ENCODE measurements at places on chromosomes 1 and 21.

DNA sequence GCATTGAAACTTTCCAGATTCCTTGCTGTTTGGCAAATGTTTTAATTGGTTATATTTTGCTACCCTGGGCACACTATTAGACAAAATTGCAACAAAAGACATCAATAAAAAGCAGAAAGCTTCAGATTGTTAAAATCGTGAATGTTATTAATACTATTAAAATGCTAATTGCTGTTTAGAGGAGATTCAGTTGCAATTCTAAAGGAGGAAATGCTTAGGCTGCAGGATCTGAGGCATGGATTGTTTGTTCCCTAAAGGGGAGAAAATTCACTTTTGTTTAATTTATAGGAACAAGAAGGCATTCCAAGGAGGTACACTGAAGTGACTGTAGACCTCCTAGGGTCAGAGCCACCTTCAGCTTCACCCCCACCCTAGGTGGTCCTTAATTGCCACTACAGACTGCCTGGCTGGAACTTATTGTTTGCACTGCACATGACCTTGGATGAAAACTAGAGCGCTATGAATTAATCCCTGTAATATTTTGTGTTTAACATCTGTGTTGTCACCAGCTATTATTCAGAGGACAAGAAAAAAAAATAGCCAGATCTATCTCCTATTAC lies 1266.9 kb upstream of the ADGRL2 start:
- DNase-seq, result no peak

GRCh38 chr1:246297279-246298265 lies 209.5 kb downstream of the SMYD3 start:
- peak; percentile 9 for DNase-seq

DNA sequence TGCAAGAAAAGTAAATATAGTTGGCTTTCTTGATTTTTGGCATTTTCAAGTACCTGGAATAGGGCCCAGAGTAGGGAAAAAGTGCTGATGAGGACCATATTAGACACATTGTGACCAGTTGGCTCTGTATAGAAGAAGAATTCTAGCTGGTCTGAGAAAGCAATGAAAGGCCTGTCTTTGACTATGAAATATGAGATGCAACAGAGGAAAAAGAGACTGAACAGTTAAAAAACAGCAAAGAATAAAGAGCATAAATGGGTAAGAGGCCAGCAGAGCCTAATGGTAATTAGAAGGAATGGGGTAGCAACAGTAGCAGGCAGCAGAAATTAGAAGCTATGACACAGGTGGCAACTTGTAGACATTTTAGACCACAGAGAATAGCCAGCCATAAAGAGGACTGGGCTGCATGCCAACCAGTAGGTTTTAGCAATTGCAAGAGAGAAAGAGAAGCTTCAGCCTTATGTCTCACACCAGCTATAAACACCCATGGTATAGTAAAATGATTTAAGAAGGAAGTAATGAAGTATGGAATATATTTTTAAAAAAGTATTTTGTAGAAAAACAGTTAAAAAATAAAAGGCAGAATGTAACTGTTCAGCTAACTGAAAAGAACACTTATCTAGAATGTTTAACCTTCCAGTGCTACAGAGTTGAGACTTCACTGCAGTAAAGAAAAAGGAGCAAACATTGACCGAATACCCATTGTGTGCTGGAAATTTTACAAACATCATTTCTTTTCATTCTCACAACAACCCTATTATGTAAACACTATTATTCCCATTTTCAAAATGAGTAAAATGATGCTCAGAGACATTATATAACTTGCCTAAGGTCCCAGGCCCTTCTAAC lies 114.1 kb downstream of the LHX4 start:
- DNase-seq, result peak; percentile 99

GRCh38 chr1:44822131-44822701 lies 13.9 kb downstream of the BTBD19 start:
- no peak for DNase-seq

DNA sequence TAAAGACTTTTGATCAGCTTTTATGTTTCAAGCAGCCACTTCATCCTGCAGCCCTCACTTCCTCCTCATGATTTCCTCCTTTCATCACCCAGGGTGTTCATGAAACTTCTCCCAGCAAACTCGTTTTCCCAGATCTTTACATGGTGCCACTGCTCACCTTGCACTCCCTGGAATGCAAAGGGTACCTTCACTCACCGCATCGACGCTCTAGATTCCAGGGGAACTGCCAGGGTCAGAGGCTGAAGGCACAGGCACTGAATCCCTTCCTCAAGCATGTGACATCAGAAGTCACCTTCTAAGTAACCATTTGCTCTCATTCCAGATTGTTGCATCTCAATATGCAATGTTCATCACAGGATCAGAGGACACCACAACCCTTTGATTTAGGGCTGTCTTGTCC lies 82.8 kb downstream of the PRKAB2 start:
- no peak for DNase-seq

DNA sequence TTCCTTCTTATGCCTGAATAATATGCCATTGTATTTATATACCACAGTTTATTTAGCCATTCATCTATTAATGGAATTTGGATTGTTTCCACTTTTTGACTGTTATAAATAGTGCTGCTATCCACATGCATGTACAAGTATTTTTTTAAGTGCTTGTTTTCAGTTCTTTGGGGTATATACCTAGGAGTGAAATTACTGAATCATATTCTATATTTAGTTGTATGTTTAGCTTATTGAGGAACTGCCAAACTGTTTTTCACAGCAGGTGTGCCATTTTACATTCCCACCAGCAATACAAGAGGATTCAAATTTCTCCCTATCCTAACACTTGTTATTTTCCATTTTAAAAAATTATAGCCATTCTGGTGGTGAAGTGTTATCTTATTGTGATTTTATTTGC lies 7.6 kb upstream of the HJV start:
- DNase-seq, result no peak

GRCh38 chr1:21491488-21492355 lies 17.5 kb upstream of the ALPL start:
- DNase-seq, result peak; percentile 47

DNA sequence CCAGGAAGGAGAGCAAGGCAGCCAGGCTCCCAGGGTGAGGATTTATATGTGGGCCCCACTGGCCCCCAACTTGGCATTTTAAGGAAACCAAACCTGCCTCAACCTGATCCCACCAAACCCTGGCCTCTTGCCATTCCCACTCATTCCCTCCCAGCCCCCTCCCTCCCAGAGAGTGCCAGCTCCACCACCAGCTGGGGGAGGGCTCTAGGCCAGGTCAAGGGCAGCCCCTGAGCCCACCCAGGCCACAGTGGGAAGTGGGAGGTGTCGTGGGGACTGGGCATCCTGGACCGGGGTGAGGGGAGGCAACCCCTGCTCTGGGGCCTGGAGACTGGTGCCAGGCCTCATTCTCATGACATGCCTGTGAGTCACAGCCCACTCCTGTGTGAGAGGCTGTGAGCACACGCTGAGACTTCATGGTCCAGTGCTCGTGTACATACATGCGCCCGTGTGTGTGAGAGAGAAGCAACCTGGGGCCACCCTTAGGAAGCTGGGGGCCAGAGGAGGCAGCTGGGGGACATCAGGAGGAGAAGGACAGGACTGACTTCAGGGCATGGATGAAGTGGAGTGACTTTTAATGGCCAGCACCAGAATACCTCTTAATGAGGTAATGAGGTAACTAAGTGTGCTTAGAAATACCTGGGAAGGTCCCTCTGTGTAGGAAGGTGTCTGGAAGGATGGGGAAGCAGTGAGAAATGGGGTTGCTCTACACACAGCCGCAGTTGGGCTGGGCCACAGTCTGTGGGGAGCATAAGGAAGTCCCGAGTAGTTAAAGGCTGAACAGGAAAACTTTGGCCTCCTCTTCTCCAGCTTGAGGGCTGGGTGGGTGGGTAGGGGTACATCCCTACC lies at the start of gene S100A2:
TSS of gene S100A2 (minus strand) at position 316 of the 846 bp plus-strand sequence. CDS start 1,967 bp downstream, outside the sequence.
- DNase-seq, result no peak

GRCh38 chr1:2240270-2241156 lies 12.4 kb downstream of the SKI start:
- DNase-seq, result no peak

DNA sequence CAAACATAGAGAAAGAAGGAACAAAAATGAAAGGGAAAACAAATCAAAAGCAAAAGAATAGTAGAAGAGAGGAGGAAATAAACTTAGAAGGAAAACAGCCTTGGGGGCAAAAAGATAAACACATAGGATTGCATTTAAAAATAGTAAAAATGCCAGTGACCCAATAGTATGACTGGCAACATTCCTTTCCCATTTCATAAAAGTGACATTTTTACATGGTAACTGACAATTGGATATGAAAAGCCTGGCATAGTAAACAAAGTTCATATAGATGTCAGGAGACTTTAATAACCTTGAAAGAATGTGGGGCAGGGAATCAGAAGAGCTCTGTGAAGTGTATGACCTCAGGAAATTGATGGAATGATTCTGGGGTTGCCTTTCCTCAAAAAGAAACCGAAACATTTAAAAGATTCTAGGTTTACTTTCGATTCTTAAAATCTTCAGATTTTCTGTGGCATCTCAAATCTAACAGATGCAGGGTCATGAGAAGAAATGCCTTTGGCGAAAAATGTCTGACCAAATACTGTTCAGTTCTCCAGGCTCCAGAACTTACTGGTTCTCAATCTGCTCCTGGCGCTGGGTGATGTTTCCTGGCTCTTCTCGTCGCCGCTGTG lies 33.7 kb downstream of the SPTA1 start:
- DNase-seq, result no peak

DNA sequence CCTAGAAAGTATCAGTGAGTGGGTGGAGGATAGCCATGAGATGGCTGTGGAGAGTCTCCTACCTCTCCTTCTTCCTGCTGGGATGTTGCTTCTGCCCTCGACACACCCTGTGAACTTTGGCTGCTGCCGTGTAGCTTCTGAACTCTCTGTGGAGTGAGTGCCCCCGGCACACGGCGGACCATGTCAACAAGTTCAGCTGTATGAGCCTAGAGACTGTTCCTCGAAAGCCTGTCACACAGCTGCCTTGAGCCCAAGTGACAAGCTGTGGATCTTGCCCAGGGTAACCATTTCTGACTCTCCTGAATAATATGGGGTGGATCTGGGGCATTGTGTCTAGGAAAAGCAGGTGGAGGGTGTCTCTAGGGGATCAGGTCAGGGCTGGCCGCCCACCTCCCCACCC lies 143.2 kb downstream of the NOS1AP start:
- no peak for DNase-seq

- no peak for DNase-seq
These were observed 923 bp upstream of the SHC1 start for GRCh38 chr1:154971341-154971998.

DNA sequence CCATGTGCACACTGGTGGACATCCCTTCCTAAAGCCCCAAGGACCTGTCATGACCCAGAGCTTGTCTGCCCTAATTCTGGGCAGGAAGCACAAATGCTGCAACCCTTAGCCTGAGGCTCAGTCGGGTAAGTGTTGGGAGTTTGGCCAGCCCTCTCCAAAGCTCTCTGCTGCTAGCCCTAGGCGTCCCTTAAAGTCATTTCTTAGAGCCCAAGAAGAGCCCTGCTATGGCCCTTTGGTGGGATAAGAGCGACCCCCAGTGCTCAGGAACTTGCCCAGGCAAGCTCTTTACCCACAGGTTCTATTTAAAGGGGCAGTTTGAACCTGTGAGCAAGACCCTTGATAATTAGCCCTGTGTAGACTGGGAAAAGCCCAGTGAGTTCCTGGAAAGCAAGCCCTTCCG lies 356.8 kb downstream of the RRAGC start:
- DNase-seq, result no peak

DNA sequence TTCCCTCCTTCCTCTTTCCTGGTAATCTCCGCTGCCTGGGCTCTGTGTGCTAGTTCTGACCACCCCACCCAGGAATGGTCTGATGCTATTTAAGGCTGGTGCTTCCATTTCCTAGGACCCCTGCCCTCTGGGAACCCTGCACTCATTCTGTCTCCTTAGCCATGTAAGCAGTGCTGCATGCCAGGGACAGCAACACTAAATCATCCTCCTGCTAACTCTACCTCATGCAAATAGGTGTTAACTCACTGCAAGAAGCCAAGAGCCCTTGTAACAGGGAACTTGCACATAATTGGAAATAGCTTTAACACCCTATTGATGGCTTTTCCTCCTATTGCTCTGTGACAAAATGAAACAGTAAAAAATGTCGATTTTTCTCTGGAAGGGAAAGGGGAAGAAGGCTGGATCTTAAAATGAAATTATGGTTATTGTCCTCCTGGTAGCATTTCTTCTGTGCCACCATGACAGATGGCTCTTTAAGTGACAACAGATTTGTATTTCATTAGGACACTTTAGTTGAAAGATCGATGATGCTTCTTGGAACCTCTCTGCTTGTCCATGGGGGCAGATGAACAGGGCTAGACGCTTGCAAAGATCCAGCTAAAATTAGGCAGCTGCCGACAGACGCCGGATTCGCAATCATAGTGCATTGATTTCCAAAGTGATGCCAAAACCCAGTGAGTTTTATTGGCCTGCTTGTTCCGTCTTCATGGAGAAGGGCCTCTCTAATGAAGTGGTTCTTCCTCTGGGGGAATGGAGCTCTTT lies 551.7 kb downstream of the MATN1 start:
- no peak for DNase-seq

DNA sequence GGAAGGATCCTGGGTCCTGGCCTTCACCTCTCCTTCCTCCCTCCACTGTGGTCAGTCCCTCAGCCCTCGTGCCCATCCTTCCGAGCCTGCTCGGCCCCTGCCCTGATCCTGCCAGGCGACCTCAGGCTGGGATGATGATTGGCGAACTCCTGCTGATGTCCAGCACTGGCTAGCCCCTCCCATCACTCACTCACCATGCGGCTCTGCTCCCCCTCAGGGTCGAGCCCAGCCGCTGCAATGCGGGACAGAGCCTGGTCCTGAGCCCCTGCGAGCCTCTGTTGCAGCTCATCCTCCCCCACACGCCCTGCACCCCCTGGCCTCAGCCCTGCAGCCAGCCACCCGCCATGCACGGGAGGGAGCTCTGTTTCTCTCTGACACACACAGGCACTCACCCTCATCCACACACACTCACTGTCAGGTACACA lies 100.2 kb downstream of the DMRTB1 start:
- DNase-seq, result no peak

- DNase-seq, result no peak
These were observed 79.9 kb upstream of the PLPPR5 start for GRCh38 chr1:99084562-99084961.

DNA sequence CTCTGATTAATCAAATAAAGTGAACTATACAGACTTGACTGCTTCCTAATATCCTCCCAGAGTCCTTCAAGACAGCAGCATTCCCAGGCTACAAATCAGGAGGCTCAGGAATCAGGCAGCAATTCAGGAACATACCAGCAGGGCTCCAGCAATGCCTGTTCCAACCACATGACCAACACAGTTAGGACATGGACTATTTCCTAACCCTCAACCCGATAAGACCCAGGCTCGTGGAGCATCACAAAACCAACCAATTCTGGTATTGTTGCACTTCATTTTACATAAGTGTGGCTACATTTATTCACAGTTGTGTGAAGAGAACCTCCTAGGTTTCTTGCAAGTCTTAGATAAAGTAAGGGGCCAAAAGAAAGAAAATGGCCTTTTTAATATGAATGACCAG lies 546.2 kb upstream of the ADGRL2 start:
- no peak for DNase-seq

DNA sequence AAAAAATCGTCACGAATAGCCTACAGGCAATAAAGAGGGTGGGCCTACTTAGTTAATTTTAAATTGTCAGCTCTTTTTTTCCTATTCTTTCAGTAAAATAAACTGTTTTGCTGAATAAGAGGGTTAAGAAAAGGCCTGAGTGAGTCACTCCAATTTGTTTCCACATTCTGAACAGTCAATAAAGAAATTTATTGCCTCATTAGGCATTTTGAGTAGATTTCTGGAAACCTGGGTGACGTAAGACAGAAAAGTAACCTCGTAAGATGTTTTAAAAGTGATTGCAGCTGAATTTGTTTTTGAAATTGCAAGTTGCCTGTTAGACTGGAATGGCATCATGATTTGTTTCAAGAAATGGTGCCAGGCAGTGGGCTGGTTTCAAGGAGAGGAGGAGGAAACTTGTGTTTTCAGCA lies 439.3 kb downstream of the USP25 start:
- no peak for DNase-seq

Measured in NCI-H1092 treated with DMSO at 0.1 percent for 48 hours (cell line).